Endodermal cell (in vitro differentiated cells): ENCODE measurements at places on chromosomes 3 and 15. TPM values are rescaled to one million over a fixed set of nuclear protein-coding genes. Genes with fewer than 3 reads are reported as not detected.
A peak's percentile ranks its signal among the peaks of the same experiment; 100 is the strongest.

GRCh38 chr3:151384741-151385174 lies at the start of gene P2RY12:
Gene P2RY12, minus strand, starts transcription at chr3:151384753. Its CDS starts 45,908 bp downstream, at chr3:151338845.
- no peaks in the 10 kb centered on the region for H3K27me3 ChIP-seq
- H3K36me3 ChIP-seq = peaks cover 30% of the 10 kb centered on the region
- H3K4me1 ChIP-seq = no peaks in the 10 kb centered on the region
- H3K4me3 ChIP-seq = no peak within 1 kb of the TSS
- H3K27ac ChIP-seq = no peak within 1 kb of the TSS

GRCh38 chr3:103167850-103168249 lies 733.0 kb downstream of the ZPLD1 start:
- H3K27ac ChIP-seq = no peak overlapping the region
- DNase-seq = no peak
- no peak overlapping the region for H3K4me3 ChIP-seq
- H3K36me3 ChIP-seq = no peaks in the 10 kb centered on the region
- H3K4me1 ChIP-seq = no peaks in the 10 kb centered on the region
- H3K27me3 ChIP-seq = no peaks in the 10 kb centered on the region

DNA sequence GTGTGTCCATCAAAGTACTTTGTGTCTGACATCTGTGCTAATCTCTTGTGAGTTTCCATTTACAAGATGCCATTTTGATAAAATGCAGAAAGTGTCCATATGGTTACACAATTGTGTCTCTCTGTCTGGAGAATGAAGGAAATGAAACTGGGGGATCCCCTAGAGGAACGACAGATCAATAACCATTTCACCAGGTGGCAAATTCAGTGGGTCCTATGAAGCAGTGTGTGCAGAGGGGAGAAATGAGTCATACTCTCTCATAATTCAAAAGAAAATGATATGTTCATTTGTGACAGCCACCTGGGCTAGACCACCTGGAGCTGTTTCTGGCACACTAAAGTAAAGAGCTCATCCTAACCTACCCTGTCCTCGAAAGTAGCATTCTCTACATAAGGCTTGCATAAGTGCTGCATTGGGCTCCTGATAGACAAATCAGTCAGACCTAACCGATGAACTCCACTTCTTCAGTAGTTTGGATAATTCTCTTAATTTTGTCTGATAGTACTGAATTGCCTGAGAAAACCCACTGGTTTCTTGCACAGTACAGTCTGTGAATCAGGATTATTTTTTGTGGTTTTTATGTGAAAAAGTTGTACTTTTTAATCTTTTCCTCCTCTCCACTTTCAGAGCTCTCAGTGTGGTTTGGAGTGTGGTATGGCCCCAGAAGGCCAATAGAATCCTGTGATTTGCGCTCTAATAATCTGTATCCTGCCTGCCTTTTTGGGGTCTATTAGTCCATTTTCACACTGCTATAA lies 10.3 kb upstream of the CD47 start:
- no peak for DNase-seq
- H3K36me3 ChIP-seq = no peaks in the 10 kb centered on the region
- peaks cover 4% of the 10 kb centered on the region for H3K27me3 ChIP-seq
- no peak overlapping the region for H3K27ac ChIP-seq
- no peak overlapping the region for H3K4me3 ChIP-seq

- no peak overlapping the region for H3K27ac ChIP-seq
- H3K36me3 ChIP-seq = no peaks in the 10 kb centered on the region
- H3K27me3 ChIP-seq = no peaks in the 10 kb centered on the region
- H3K4me3 ChIP-seq = no peak overlapping the region
- no peak for DNase-seq
- no peaks in the 10 kb centered on the region for H3K4me1 ChIP-seq
Observed at GRCh38 chr3:100577382-100578008, 31.9 kb upstream of the ADGRG7 start.

DNA sequence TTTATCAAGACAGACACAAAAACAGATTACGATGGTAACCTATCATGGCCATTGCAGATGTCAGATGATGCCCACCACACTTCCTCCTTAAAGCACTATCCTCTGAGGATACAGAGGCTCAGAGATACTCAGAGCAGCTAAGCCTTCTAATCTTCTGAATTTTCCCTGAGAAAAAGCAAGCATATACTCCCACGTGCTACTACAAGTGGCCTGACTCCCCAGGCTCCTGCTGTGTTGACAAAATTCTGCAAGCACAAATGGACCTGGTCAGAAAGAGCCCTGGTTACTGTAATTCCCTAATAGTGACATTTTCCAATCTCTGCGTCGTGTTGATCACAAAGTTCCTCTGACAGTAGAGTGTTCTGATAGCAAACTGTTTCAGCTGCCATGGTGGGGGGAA lies 207.1 kb downstream of the KCNMB2 start:
- H3K4me3 ChIP-seq = no peak overlapping the region
- peaks cover 63% of the 10 kb centered on the region for H3K27me3 ChIP-seq
- no peak for DNase-seq
- H3K27ac ChIP-seq = no peak overlapping the region
- H3K36me3 ChIP-seq = no peaks in the 10 kb centered on the region

- H3K4me3 ChIP-seq = no peak overlapping the region
- no peaks in the 10 kb centered on the region for H3K27me3 ChIP-seq
- peaks cover 5% of the 10 kb centered on the region for H3K4me1 ChIP-seq
- H3K27ac ChIP-seq = no peak overlapping the region
Observed at GRCh38 chr3:151839313-151839631, 25.4 kb downstream of the AADAC start.

- no peaks in the 10 kb centered on the region for H3K4me1 ChIP-seq
- no peak for DNase-seq
- H3K27ac ChIP-seq = no peak overlapping the region
- no peak overlapping the region for H3K4me3 ChIP-seq
- no peaks in the 10 kb centered on the region for H3K36me3 ChIP-seq
Observed at GRCh38 chr3:178263236-178263916, 272.9 kb upstream of the KCNMB2 start.

DNA sequence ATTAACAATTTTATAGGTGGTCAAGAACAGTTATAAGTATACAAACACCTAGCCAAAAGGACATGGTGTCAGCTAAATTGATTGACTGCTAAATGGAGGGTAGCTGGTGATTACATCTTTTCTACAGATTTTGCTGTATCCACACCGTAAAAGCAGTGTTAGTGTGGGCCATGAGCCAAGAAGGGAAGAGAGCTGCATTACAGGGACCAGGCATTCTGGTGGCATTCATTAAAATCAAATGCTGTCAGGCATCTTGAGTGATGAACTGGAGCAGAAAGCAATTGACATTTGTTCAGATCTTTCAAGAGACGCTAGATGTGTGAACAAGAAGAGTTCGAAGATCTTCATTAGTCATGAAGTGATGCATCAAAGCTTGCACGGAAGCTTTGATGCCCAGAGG lies 177.9 kb downstream of the ARPP21 start:
- no peak for DNase-seq
- no peaks in the 10 kb centered on the region for H3K4me1 ChIP-seq
- H3K27me3 ChIP-seq = no peaks in the 10 kb centered on the region
- H3K27ac ChIP-seq = no peak overlapping the region
- H3K4me3 ChIP-seq = no peak overlapping the region

GRCh38 chr15:86162172-86162591 lies 82.5 kb downstream of the AGBL1 start:
- no peak for DNase-seq
- peaks cover 25% of the 10 kb centered on the region for H3K4me1 ChIP-seq
- H3K4me3 ChIP-seq = no peak overlapping the region
- no peaks in the 10 kb centered on the region for H3K36me3 ChIP-seq
- no peaks in the 10 kb centered on the region for H3K27me3 ChIP-seq
- no peak overlapping the region for H3K27ac ChIP-seq

GRCh38 chr15:77002954-77003912 lies 8.3 kb downstream of the PSTPIP1 start:
- no peaks in the 10 kb centered on the region for H3K36me3 ChIP-seq
- no peak overlapping the region for H3K4me3 ChIP-seq
- no peaks in the 10 kb centered on the region for H3K27me3 ChIP-seq
- H3K4me1 ChIP-seq = no peaks in the 10 kb centered on the region
- DNase-seq = no peak

- peaks cover 4% of the 10 kb centered on the region for H3K4me1 ChIP-seq
- DNase-seq = peak; percentile 65
- no peak overlapping the region for H3K4me3 ChIP-seq
- peak overlapping the region; percentile 4 for H3K27ac ChIP-seq
- H3K27me3 ChIP-seq = no peaks in the 10 kb centered on the region
Observed at GRCh38 chr3:117035745-117036144, 326.2 kb downstream of the TUSC7 start.

GRCh38 chr3:27758083-27758482 lies 36.0 kb upstream of the EOMES start:
- no peak overlapping the region for H3K4me3 ChIP-seq
- no peak for DNase-seq
- H3K27ac ChIP-seq = no peak overlapping the region

- H3K27me3 ChIP-seq = no peaks in the 10 kb centered on the region
- DNase-seq = no peak
- H3K36me3 ChIP-seq = no peaks in the 10 kb centered on the region
- no peak overlapping the region for H3K27ac ChIP-seq
- no peaks in the 10 kb centered on the region for H3K4me1 ChIP-seq
- no peak overlapping the region for H3K4me3 ChIP-seq
Observed at GRCh38 chr3:100039075-100039474, 75.2 kb downstream of the FILIP1L start.

DNA sequence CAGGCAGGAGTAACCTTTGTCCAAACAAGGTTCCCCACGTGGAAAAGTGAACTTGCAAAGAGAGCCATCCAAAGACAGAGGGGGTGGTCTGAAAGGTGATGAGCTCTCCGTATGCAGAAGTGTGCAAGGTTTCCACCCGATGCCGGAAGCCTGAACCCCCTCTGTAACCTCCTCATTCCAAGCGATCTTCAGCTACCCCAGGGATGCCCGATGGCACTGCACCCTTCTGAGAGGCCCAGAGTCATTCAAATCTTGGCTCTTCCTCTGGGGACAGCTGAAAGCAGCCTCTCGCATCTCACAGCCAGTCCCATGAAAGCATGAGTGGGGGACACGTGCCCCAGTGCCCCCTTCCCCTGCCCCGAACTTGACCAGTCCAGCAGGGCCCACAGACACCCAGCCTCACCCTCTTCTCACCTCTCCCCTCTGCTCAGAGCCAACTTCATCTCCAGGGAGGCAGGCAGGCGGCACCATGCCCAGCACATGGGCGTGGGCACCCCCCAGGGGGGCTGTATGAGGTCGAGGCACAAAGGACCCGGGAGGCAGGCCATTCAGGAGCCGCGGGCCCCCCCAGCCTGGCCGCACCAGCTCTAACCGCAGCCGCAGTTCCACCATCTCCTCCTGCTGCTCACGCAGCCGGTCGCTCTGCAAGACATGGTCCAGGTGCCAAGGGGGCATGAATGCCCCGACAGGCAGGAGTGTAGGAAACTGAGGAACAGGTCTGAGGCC lies 8.7 kb downstream of the KIF7 start:
- DNase-seq = no peak
- no peak overlapping the region for H3K4me3 ChIP-seq
- no peaks in the 10 kb centered on the region for H3K27me3 ChIP-seq
- H3K36me3 ChIP-seq = peaks cover 35% of the 10 kb centered on the region

- H3K4me1 ChIP-seq = no peaks in the 10 kb centered on the region
- no peaks in the 10 kb centered on the region for H3K27me3 ChIP-seq
- H3K36me3 ChIP-seq = no peaks in the 10 kb centered on the region
- H3K4me3 ChIP-seq = no peak overlapping the region
- peak overlapping the region; percentile 10 for H3K27ac ChIP-seq
- DNase-seq = no peak
Observed at GRCh38 chr3:114380233-114380651, 86.4 kb downstream of the TIGIT start.

DNA sequence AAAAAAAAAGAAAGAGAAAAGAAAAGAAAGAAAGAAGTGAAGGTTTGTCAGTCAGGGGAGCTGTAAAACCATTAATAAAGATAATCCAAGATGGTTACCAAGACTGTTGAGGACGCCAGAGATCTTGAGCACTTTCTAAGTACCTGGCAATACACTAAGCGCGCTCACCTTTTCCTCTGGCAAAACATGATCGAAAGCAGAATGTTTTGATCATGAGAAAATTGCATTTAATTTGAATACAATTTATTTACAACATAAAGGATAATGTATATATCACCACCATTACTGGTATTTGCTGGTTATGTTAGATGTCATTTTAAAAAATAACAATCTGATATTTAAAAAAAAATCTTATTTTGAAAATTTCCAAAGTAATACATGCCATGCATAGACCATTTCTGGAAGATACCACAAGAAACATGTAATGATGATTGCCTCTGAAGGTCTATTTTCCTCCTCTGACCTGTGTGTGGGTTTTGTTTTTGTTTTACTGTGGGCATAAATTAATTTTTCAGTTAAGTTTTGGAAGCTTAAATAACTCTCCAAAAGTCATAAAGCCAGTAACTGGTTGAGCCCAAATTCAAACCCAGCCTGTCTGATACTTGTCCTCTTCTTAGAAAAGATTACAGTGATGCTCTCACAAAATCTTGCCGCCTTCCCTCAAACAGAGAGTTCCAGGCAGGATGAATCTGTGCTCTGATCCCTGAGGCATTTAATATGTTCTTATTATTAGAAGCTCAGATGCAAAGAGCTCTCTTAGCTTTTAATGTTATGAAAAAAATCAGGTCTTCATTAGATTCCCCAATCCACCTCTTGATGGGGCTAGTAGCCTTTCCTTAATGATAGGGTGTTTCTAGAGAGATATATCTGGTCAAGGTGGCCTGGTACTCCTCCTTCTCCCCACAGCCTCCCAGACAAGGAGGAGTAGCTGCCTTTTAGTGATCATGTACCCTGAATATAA lies 2.0 kb downstream of the B2M start:
- peaks cover 10% of the 10 kb centered on the region for H3K27me3 ChIP-seq
- peaks cover 21% of the 10 kb centered on the region for H3K36me3 ChIP-seq
- no peaks in the 10 kb centered on the region for H3K4me1 ChIP-seq
- DNase-seq = no peak

DNA sequence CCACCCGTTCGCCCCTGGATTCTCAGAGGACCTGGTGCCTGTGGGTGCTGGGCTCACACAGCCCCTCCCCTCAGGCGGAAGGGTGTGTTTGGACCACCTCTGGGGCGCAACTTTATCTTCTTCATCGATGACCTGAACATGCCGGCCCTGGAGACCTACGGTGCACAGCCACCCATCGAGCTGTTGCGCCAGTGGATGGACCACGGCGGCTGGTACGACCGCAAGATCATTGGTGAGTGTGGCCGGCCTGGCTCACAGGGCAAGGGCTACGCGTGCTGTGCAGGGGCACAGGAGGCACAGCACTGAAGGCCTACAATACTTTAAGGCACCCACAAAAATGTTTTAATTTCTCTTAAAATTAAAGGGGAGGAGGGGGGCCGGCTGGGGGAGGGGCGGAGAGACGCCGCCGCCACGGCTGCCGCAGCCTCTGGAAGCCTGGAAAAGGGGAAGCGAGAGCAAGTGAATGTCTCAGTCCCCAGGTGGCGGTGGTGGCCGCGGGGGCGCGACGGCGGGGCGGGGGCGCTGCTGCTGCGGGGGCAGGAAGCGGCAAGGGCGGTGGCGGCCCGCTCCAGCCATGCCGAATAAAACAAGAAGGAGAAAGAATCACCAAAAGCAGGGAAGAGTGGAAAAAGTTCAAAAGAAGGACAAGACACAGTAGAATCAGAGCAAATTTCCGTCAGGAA lies 56.8 kb downstream of the DNAH1 start:
- H3K27me3 ChIP-seq = no peaks in the 10 kb centered on the region
- peak; percentile 89 for DNase-seq
- peak overlapping the region; percentile 57 for H3K4me3 ChIP-seq
- no peak overlapping the region for H3K27ac ChIP-seq

The TICRR gene
- total RNA-seq = 21.3 and 21.9 TPM in 2 replicates

The TCF12 gene
- 87.0 to 121 TPM (median 103 TPM) in 3 replicates for total RNA-seq

The RTP1 gene
- total RNA-seq = not detected in 3 replicates

The DNAJC19 gene
- 56.0 to 70.2 TPM (median 70.0 TPM) in 3 replicates for total RNA-seq

The SNX22 gene
- total RNA-seq = 1.9 and 2.6 TPM in 2 replicates

The CHRNB4 gene
- total RNA-seq = 0.22 to 0.40 TPM (median 0.38 TPM) in 3 replicates

The KCNAB1 gene
- total RNA-seq = 0.59 and 0.81 TPM in 2 replicates

The PLSCR5 gene
- total RNA-seq = not detected in 3 replicates

The OR5K4 gene
- total RNA-seq = not detected in 3 replicates

The NEK10 gene
- total RNA-seq = 1.4 and 2.4 TPM in 2 replicates
